Ascending aorta (tissue), 2 donors: ENCODE measurements at places on chromosomes 7 and 10. TPM values are rescaled to one million over a fixed set of nuclear protein-coding genes. Genes with fewer than 3 reads are reported as not detected.

FKBP6 gene
- total RNA-seq, result not detected

DNA sequence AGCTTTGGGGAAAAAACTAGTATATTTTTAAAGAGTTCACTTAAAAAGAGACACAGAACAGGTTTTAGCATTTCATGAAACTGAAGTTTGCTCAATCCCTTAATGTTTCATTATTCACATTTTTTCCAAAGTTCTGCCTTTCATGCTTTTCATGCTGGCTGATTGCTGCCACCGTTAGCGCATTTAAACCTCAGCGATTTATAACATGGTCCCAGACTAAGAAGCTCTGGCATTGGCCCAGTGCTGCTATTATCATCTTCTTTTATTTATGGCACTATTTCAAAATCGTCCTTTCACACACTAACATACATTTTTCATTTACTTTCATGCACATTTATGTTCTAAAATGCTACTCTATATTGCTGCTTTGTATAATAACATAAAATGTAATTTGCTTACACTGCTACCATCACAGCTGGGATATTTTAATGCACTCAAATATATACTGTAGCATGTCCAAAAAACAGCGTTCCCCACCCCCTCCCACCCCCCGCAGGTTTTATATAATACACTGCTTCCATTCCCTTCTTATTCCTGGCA lies 141.9 kb downstream of the MPP7 start:
- DNase-seq, result no peak

GRCh38 chr7:3065724-3066143 lies 22.1 kb upstream of the CARD11 start:
- no peak for DNase-seq

GRCh38 chr7:97017192-97018125 lies 7.2 kb downstream of the DLX5 start:
- DNase-seq, result no peak

DNA sequence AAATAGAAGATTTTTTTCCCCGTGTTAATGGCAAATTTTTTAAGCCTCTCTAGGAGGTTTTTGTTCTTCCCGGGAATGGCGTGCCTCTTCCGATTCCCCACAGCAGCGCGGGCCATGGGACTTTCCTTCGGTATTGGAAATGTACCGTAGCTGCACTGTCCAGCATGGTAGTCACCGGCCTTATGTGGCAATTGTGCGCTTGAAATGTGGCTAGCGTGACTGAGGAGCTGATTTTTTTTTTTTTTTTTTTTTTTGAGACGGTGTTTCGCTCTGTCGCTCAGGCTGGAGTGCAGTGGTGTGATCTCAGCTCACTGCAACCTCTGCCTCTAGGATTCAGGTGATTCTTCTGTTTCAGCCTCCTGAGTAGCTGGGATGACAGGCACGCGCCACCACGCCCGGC lies 938 bp upstream of the TCTN3 start:
- no peak for DNase-seq

DNA sequence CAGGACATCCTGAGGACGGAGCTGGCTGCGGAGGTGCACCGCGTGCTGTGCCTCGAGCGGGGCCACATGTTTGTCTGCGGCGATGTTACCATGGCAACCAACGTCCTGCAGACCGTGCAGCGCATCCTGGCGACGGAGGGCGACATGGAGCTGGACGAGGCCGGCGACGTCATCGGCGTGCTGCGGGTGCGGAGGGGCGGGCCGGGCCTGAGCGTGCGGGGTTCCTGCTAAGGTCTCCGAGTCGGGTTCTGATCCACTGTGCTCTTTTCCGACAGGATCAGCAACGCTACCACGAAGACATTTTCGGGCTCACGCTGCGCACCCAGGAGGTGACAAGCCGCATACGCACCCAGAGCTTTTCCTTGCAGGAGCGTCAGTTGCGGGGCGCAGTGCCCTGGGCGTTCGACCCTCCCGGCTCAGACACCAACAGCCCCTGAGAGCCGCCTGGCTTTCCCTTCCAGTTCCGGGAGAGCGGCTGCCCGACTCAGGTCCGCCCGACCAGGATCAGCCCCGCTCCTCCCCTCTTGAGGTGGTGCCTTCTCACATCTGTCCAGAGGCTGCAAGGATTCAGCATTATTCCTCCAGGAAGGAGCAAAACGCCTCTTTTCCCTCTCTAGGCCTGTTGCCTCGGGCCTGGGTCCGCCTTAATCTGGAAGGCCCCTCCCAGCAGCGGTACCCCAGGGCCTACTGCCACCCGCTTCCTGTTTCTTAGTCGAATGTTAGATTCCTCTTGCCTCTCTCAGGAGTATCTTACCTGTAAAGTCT lies 10.4 kb downstream of the ATG9B start:
- peak; percentile 87 for DNase-seq

NUP205 gene
- 33.6 TPM for total RNA-seq
